ENCODE measurements at places on chromosomes 7 and 10.
A peak's percentile ranks its signal among the peaks of the same experiment; 100 is the strongest.

DNA sequence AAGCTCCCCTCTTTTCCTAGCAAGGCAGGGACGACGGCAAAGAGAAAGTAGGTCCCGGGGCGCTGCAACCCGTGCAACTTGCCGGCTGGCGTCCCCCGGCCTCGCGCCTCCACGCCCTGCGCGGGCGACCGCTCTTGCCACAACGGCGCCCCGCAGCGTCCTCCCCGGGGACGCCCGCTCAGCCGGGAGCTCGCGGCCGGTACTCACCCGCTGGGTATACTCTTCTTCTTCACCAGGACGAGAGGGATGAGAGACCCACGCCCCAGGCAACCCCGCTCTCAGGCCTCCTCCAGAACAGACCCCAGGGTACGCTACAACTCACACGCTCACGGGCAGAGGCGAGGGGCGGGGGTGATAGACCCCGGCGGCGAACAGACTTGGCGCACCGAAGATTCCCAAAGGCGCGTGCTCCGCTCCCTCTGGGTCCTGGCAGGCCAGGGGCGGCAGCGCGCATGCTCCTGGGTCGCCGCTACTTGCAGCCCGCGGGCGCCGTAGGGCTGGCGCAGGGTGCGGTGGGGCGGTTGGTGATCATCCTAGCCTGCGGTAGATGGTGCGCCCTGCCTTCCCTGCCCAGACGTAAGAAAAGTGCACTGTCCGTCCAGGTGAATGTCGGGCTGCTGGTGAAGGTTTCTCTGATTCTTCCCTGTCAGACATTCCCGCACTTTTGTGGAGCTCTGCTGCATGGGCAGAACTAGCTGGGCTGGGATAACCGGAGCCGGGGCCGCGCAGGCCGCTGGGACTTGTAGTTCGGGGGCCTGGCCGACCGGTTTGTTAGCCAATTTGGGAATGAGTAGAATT, at the start of gene CC2D2B:
Gene CC2D2B, plus strand, starts transcription at position 520 of the 798 bp plus-strand sequence. CDS start 3,349 bp downstream, outside the sequence.
- DNase-seq = peak; percentile 91

- peak; percentile 68 for DNase-seq
These were observed at the start of gene SEC31B for GRCh38 chr10:100519311-100520051. SEC31B (minus strand) TSS chr10:100519861; CDS start chr10:100516952, 2,909 bp downstream.

DNA sequence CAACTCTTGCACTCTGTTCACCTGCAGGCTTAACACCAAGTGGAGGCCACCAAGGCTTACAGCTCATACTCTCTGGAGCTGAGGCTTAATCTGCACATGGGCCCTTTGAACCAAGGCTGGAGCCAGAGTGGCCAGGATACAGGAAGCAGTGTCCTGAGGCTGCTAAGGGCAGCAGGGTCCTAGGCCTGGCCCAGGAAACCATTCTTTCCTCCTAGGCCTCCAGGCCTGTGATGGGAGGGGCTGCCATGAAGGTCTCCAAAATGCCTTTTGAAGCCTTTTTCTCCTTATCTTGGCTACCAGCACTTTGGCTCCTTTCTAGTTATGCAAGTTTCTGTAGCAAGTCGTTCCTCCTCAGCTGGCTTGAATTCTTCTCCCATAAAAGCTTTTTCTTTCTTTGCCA, 68.0 kb upstream of the GNAI1 start:
- no peak for DNase-seq

GRCh38 chr7:22598318-22598920, 98.4 kb upstream of the STEAP1B start:
- DNase-seq = no peak

- DNase-seq = no peak
These were observed at the start of gene MSS51 for GRCh38 chr10:73433538-73433867. MSS51 (minus strand) TSS chr10:73433561; CDS start chr10:73428284, 5,277 bp downstream.

GRCh38 chr10:124465003-124465776, 3.6 kb downstream of the LHPP start:
- no peak for DNase-seq

- no peak for DNase-seq
These were observed at the start of gene ADAP1 for GRCh38 chr7:954330-955238. ADAP1 (minus strand) TSS chr7:954680; CDS start chr7:954477, 203 bp downstream.

GRCh38 chr10:88083597-88083989, 220.2 kb downstream of the PTEN start:
- no peak for DNase-seq

DNA sequence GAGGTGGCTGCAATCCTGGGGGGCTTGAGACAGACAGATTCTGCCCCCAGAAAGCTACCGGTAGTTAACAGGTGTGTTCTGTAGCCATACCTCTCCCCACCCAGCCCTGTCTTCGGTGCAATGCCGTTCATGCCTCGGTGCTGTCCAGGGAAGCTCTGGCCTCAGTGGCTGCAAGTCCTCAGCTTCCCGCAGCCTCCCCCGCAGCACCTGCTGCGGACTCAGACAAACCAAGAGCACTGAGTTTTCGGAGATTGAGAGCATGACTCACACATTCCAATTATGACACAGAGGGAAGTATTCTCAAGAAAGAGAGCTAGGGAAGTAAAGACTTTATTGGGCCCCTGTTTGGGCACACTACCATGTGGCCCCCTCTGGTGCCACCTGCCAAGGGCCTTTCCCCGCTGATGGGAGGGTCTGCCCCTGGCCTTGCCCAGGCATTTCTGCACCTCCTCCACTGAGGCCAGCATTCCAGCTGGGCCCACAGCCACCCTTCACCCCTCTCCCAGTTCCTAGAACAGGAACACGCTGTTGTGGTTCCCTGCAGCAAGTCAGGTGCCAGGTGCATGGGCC, 30.2 kb upstream of the EZH2 start:
- DNase-seq = no peak

- DNase-seq = no peak
These were observed 129.4 kb downstream of the DNAJB6 start for GRCh38 chr7:157465891-157466866.

DNA sequence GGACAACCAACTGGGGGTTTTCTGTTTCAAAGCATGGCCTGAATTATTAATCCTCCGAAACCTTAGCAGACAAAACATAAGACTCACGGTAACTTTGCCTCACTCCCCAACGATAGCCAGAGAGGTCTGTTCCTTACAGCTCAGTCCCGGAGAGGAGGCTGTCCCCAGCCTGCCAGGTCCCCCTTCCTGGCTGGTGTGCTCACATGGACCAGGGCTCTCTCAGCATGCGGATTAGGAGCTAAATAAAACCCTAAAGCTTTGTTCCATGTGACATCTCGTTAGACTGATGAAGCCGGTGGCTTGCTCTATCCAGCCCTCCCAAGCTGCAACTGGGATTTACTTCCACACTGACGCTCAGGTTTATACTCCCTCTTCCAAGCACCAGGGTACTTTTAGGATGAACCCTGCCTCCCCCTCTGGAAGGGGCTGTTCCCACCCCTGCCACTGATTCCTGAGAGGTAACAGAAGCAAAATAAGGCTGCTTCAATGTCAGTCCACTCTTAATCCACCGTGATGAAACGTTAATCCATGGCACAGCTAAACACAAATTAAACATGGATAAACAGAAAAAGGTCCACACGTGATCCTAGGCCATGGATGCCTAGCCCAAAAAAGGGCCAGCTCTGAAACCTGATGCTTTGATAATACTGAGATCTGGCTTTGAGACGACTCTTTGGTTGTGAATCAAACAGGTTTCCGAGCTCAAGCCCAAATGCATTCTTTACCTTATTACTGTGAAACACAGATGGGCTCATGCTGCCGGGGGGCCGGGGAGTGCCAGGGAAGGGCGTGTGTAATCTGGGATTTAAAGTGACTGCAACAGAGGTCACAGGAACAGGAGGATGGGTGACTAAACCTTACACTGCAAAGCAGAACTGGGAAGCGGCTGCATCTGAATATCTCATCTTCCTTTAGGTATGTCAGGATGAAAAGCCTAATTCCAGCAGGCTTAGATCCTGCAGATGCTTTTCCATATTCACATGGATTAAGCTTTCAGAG, 86.2 kb downstream of the ZRANB1 start:
- DNase-seq = no peak

- DNase-seq = no peak
These were observed 6.0 kb downstream of the SKIDA1 start for GRCh38 chr10:21519397-21519933.

DNA sequence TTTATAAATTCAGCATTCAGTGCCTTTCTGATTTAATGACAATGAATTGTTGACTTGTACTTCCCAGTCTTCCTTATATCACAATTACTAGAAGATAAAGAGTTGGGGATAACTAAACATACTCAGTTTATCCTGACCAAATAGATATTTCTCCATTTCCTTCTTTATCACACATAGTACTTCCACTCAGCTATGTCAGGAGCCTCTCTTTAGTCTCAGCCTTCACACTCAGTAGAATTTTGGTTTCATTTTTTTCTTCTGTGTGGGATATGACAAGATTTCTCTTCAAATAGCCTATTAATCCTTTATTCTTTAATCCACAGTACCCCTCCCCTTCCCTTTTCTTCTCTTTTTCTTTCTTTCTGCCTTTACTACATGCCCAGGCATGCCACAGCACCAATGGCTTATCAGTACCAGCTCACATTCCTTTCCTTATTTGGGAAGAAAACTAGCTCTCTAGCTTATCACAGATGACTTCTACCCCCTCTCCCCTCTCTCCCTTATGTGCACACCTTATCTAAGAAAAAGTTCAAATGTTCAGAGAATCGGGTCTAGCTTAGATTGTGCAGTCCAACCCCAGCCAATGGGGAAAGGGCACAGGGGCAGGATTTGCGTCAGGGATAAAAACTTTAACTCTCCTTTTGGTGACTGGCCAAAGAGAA, 109.0 kb downstream of the PHF14 start:
- DNase-seq = peak; percentile 43

GRCh38 chr7:98027342-98028033, 37.5 kb upstream of the OCM2 start:
- no peak for DNase-seq

- DNase-seq = no peak
These were observed 537.6 kb downstream of the LRMDA start for GRCh38 chr10:75969031-75969430.

DNA sequence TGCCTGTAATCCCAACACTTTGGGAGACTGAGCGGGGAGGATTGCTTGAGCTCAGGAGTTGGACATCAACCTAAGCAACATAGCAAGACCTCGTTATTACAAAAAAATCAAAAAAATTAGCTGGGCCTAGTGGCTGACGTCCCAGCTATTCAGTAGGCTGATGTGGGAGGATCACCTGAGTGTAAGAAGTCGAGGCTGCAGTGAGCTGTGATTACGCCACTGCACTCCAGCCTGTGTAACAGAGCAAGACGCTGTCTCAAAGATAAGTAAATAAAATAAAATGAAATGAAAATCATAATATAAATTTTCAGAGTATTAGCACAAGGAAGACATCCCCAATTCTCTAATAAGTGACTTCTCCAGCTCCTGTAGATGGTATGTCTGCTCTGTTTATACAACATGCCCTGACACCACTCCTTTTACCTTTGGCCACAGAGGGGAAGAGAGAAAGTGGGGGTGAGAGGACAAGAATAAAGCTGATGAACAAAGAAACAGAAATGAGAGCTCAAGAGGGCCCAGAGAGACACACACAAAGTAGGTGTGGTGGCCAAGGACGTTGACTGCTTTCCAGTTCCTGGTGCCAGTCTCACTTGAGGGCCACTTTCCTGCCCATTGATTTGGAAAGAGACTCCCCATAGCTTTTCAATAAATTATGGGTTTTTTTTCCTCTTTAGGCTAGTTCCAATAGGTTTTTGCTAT, 62.9 kb downstream of the PTTG1IP2 start:
- no peak for DNase-seq

DNA sequence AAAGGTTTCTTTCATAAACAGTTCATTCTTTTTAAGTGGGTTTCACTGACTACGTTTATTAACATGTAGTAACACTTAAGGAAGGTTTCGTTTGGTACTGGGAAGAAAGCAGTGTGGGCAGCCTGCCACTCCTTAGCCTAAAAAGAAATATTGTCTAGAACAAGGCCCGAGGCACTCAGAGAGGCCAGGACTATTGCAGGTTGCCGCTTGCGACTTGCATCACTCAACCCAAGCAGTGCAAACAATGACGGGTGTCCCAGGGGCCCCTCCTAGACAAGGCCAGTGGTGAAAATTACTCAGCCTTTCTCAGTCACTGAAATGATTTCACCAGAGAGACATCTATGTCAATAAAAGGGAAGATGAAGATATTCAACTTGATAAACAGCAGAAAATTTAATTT, 243.9 kb downstream of the SNX13 start:
- DNase-seq = no peak

DNA sequence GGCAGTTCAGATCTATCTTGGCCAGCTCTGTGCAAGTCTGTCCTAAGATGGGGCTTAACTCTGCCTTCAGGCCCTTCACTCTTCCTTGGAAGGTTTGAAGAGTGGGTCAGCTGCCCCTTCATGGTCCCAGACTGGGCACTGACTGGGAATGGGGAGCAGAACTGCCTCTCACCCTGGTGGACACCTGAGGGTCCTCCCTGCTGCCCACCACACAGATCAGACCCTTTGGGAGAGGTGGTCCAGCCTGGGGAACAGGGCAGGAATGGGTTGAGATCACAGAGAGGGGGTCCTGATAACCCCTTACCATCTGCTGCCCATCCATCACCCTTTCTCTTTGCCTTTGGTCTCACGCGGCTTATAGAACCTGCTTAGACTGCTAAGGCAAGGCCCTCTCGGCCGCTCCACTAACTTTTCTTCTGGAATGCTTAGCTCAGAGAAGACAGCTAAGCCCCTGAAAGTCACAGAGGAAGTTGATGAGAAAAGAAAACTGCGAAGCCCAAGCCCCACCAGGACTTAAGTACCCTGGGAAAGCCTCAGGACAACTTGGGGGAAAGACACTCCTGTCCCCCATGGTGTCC, 402 bp upstream of the CDHR1 start:
- DNase-seq = no peak

DNA sequence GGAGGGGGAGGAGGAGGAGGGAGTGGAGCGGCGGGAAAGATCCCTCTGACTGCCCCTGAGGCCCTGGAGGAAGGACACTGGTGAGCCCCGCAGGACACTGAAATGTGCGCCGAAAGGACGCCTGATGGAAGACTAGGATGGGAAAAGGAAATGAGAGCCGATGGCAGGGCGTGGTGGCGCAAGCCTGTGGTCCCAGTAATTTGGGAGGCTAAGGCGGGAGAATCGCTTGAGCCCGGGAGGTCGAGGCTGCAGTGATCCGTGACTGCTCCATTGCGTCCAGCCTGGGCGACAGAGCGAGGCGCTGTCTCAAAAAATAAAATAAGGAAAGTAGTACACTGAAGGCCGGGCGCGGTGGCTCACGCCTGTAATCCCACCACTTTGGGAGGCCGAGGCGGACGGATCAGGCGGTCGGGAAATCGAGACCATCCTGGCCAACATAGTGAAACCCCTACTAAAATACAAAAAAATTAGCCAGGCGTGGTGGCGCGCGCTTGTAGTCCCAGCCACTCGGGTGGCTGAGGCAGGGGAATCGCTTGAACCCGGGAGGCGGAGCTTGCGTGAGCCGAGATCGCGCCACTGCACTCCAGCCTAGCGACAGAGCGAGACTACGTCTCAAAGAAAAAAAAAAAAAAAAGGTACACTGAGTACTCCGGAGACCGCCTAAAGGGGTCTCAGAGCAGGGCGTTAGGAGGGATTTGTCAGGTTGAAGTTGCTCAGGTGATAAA, 561 bp upstream of the HNRNPF start:
- DNase-seq = peak; percentile 43

Data from testis (tissue), 5 donors.